ENCODE measurements at places on chromosomes 13 and 19. TPM values are rescaled to one million over a fixed set of nuclear protein-coding genes. Genes with fewer than 3 reads are reported as not detected.

The SIAH3 gene
- 0.10 TPM for total RNA-seq

The SMIM24 gene
- total RNA-seq: 0.58 TPM

The SLITRK6 gene
- 9.2 TPM for total RNA-seq

The PRR12 gene
- 15.0 TPM for total RNA-seq

The TINCR gene
- not detected for total RNA-seq

The KANK3 gene
- total RNA-seq: 0.23 TPM

The POU4F1 gene
- total RNA-seq: not detected

The GPC5 gene
- not detected for total RNA-seq

The ZNF534 gene
- not detected for total RNA-seq

The FUZ gene
- total RNA-seq: 2.0 TPM

The WDR83 gene
- 21.7 TPM for total RNA-seq

The ZNF577 gene
- total RNA-seq: 1.1 TPM

DNA sequence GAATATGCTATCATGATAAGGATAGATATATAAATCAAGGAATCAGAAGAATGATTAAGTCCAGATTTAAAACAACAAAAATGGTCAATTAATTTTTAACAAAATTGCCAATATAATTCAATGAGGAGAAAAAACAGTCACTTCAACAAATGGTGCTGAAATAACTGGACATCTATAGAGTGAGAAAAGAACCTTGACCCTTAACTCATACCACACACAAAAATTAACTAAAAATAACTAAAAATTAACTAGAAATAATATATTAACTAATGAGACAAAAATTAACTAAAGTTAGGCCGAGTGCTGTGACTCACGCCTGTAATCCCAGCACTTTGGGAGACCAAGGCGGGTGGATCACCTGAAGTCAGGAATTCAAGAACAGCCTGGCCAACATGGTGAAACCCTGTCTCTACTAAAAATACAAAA lies 9.5 kb downstream of the LGALS7 start:
- DNase-seq: no peak

DNA sequence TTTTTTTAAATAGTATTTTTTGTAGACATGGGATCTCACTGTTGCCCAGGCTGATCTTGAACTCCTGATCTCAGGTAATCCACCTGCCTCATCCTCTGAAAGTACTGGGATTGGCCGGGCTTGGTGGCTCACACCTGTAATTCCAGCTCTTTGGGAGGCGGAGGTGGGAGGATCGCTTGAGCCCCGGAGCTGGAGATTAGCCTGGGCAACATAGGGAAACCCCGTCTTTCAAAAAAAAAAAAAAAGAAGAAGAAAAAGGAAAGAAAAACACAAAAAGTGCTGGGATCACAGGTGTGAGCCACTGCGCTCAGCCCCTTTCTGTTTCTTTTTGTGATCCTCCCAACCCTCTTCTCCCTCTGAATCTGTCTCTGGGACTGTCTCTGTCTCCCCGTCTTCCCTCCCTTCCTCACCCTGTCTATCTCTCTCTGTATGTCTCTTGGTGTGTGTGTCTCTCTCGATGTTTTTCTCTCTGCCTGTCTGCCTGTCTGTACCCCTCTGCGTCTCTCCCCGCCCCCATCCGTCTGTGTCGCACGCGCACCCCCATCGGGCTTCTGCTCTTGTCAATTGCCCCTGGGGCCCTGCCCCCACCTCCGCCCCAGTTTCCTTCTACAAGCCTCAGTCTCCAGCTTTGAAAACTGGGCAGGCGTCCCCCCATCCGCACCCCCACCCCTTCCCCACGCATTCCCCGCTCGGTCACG lies 540 bp upstream of the ZFP36 start:
- no peak for DNase-seq

DNA sequence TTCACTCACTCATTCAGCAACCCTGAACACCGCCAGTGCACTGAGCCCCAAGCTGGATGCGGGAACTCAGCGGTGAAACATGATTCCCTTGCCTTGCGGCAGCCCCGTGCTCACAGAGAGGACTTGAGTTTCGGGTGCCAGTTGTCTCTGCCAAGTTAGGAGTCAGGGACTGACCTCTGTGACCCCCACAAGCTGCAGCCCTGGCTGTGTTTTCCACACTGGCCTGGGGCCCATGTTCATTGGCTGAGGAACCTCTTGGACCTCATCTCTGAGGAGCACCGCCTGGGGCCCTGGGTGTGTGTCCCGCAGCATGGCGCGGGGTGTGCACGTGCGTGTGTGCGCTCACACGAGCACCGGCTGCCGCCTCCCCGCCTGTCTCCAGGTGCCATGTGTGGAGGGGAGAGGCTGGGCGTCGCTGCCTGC lies 31.0 kb downstream of the CAPN12 start:
- no peak for DNase-seq

DNA sequence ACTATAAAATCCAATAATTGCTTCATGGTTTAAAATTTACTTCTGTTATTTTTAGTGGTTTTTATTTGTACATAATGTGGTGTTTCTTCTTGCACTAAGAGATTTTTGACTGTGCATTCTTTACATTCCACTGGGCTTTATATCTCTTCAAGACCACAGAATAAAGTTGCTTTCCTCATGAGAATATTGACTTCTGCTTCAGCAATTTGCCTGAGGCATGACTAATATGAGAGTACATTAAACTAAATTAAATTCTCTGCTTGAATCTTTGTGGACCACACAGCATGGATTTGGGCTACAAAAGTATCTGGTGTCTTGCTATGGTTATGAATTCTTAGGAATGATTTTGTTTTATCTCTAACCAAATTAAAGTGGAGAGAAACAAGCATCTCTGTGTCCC lies 1463.4 kb upstream of the PCDH20 start:
- DNase-seq: no peak

DNA sequence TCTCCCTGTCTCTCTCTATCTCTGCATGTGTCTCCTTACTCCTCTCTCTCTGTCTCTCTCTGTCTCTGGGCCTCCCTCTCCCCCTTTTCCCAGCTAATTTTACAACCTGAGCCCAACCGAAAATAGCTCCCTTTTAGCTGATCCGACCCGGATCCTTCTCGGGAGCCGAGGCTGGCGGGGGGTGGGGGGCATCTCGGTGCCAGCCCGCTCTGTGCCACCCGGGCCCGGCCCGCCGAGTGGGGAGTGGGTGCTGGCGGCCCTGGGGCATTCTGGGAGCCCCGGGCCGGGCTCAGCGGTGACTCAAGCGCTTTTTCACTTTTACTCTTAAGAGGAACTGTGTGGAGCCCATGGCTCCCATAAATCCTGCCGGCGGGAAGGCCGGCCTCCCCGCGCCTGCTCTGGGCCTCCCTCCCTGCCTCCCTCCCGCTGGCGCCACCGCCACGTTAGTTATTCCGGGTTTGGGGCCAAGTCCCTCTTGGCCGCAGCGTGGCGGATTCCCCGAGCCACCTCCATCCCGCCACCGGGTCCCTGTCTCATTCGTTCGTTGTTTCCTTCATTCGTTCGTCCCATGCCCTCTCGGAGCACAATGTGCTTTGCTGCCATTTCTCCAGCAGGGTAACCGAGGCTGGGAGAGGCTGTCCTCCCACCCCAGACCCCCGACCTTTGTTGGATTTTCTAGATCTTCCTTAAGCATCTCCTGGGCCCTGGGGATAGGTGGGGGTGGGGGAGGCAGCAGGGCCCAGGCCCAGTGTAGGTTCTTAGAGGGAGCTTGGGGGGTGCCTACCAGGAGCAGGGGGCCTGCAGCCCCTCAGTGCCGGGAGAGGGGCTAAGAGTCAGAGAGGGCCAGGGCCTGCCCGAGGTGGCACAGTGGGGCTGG lies 3.2 kb downstream of the NFIC start:
- no peak for DNase-seq

GRCh38 chr19:10832939-10833296 lies 3.1 kb downstream of the TMED1 start:
- DNase-seq: no peak

DNA sequence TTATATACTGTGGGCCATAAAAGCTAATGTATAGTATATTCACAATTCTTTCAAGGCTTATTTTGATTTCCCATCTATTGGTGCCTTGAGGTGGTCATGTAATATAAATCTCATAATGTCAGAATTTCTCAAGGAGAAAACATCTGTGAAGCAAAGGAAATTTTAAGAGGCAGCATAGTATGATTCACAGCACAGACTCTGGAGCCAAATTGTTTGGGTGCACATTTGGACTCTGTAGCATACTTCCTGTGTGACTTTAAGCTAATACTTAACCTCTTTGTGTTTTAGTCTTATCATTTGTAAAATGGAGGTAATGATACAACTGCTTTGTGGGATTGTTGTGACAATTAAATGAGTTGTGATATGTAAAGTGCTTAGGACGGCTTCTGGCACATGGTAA lies 67.6 kb downstream of the PIBF1 start:
- DNase-seq: no peak

- DNase-seq: no peak
Measured at GRCh38 chr13:52137489-52137888, 8.6 kb upstream of the NEK5 start.

DNA sequence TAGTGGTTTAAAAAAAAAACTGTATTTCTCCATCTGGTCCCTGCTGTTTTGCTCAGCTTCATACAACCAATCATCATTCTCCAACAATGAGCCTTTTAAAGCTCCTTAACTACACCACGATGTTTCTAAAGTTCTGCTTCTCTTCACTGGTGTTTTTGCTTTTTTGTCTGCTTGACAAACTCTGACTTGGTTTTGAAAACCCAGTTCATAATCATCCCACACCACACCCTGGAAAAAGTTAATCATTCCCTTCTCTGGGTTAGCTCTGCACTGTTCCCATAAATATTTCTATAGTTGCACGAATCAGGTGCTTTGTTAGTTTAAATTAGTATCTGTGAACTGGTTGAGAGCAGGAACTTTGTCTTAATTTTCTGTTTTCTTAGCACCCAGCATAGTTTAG lies 217.1 kb downstream of the ENOX1 start:
- DNase-seq: no peak

- no peak for DNase-seq
Measured at GRCh38 chr19:681029-682019, 5.1 kb downstream of the FSTL3 start.

DNA sequence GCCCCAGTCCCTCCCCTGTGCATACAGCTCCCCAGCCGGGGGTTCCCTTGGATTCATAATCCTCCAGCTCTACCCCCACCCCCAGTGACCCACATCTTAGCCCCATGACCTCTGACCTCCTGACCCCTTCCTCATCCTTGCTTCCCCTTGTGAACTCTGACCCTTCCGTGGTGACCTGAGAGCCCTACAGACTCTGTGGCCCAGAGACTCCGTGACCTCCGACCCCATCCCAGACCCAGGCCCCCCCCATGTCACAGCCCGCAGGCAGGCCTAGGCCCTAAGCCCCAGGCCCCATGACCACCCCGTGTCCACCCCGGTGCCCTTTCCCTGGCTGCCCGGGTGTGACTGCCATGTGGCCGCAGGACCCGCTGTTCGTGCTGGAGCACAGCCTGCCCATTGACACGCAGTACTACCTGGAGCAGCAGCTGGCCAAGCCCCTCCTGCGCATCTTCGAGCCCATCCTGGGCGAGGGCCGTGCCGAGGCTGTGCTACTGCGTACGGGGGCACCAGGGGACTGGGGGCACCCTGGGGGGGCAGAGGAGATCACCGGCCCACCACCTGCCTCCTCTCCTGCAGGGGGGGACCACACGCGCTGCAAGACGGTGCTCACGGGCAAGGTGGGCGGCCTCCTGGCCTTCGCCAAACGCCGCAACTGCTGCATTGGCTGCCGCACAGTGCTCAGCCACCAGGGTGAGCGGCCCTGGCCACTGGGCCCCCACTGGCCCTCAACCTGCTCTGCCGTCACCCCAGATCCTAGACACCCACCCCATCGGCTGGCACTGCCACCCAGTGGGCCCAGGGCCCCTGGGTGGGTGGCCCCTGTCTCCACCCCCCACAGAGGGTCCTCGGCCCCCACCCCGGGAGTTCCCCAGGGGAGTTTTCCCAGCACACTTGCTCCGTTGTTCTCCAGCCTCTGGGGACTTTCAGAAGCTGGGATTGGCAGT lies 2.4 kb upstream of the SPIB start:
- no peak for DNase-seq

DNA sequence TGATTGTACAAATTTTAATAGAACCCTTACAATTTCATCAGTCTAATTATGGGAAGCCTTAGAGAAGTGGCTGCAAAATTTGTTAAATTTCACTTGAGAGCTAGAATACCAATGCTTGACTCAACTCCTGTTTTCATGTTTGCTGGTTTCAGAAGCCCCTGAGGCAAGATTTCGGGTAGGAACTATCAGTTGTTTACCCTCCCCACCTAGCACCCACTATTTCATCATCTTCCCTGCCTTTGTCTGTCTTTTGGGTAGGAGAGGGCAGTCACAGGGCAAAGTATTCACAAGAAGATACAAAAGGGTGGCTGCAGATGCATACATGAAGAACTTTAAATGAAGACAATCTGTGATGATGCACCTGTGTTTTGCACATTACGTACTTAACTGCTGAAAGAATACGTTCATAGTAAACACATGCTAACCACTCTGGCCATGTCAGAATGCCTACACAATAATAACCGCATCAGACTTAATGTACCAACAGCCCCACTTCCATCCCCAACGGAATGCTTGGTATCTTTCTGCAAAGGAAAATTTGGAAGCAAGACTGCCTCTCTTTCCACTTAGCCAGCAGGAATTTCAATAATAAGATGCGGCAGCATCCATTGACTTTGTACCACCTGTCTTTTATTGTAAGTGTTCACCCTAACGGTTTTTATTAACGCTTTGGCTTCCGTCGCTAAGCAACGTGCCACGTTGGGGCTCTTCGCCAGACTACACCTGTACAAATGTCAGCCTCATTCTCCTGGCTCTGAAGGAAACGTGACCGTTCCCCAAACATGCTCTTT lies 30.4 kb downstream of the TPT1 start:
- no peak for DNase-seq

DNA sequence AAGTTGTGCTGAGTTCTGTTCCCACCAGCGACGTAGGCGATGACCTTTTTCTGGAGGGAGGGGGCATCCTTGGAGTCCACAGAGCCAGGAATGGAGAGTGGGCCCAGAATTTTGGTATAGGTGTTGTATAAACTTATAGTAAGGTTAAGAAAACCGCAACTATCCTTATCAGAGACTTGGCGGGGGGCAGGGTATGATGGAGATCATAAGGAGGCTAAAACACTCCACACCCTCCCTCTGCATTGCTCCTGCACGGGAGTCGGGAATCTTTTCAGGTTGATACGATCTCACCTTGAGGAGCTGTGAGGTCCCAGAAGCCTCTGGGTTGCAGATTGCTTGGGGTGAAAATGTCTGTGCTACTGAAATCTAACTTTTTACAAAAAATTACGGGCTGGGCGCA lies 6.3 kb upstream of the CEACAM19 start:
- DNase-seq: no peak

GRCh38 chr19:49818649-49819370 lies 721 bp downstream of the MED25 start:
- DNase-seq: peak; percentile 46

- no peak for DNase-seq
Measured at GRCh38 chr13:20654156-20654555, 49.3 kb upstream of the IL17D start.

- DNase-seq: no peak
Measured at GRCh38 chr13:113781571-113781970, 22.5 kb downstream of the TMEM255B start.

GRCh38 chr13:110359840-110360301 lies 52.8 kb downstream of the COL4A2 start:
- DNase-seq: no peak

GRCh38 chr19:413756-414420 lies 4.9 kb upstream of the C2CD4C start:
- no peak for DNase-seq

- no peak for DNase-seq
Measured at GRCh38 chr19:33861950-33862349, 65.3 kb downstream of the KCTD15 start.
